ENCODE measurements at places on chromosomes 7 and 10. TPM values are rescaled to one million over a fixed set of nuclear protein-coding genes. Genes with fewer than 3 reads are reported as not detected.

Gene C10orf62
- not detected for total RNA-seq

Gene RADIL
- 2.3 TPM for total RNA-seq

Gene KCP
- 0.36 TPM for total RNA-seq

Gene MEOX2
- not detected for total RNA-seq

Gene RAB18
- total RNA-seq = 92.1 TPM

Gene EMX2
- not detected for total RNA-seq

Gene PDGFA
- 31.2 TPM for total RNA-seq

Gene GALNT17
- not detected for total RNA-seq

All from A549 treated with ZK216348 at 1 μM for 4 hours (cell line).